Esophagus muscularis mucosa (tissue), 4 donors: ENCODE measurements at places on chromosomes 13 and 19.

DNA sequence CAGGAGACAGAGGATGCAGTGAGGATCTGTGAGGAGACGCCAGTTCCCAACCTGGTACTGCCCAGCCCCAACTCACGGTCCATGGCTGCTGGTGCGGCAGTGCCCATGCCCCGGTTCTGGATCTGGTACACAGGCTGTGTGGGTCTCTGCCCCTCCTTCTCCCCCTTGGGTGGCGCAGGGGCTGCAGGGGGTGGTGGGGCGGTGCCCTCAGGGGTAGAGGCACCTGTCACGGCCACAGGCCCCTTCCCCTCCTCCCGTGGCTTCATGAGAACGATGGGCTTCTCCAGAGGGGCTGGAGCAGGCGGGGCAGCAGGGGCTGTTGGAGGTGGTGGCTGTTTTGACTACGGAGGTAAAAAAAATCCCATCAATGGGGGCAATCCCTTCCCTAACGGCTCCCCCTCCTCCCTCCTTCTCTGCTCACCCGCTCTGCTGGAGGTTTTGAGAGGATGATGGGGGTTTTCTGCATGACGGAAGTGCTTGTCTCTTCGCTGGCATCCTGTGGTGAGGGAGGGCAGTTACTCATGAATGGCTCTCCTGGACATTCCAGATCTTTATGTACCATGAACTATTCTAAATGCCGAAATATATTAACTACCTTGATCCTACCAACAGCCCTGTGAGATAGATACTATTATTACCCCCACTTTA lies 7.1 kb downstream of the SMG9 start:
- DNase-seq, result no peak

GRCh38 chr13:101258071-101258470 lies 158.2 kb downstream of the NALCN start:
- no peak for DNase-seq

- no peak for DNase-seq
These were observed 515.8 kb downstream of the KLF12 start for GRCh38 chr13:73618275-73618865.

DNA sequence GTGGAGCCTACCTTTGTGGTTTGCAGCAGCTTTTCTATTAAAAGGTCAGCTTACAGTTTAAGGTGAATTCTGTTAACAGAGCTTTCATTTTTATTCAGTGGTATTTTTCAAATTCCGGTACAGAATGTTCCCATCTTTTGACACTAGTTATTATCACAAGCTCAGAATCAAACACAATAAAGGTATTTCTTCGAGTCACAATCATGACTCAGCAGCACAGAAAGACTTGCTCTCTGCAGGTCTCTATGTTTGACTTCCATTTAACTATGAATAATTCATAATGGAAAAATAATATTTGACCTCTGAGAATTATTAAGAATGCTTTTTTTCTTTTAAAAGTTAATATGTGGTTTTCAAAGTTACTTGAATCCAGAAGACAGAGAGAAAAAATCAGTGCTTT lies 28.2 kb downstream of the DACH1 start:
- no peak for DNase-seq

DNA sequence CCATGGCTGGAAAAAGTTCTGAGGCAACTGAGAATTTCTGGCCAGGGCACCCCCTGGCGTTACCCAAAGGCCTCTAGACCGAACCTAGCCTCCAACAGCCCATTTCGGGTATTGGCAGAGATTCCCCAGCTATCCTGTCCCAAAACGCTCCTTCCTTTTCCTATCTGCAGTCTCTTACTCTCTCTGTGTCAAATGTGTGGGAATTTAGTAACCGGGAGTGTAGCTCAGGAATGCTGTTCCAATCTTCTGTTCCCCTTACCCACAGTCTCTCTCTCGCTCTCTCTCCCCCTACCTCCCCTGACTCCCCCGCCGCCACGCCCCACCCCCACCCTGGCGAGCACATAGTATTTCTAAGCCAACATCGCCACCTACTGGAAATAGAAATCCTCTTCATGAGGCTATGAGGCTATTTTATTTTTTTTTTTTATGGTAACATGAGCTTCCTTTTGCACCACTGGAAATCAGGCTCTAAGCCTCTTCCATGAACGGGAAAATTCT lies 27.0 kb downstream of the OXGR1 start:
- DNase-seq, result no peak

- no peak for DNase-seq
These were observed 1223.7 kb downstream of the PCDH17 start for GRCh38 chr13:58855283-58855682.

DNA sequence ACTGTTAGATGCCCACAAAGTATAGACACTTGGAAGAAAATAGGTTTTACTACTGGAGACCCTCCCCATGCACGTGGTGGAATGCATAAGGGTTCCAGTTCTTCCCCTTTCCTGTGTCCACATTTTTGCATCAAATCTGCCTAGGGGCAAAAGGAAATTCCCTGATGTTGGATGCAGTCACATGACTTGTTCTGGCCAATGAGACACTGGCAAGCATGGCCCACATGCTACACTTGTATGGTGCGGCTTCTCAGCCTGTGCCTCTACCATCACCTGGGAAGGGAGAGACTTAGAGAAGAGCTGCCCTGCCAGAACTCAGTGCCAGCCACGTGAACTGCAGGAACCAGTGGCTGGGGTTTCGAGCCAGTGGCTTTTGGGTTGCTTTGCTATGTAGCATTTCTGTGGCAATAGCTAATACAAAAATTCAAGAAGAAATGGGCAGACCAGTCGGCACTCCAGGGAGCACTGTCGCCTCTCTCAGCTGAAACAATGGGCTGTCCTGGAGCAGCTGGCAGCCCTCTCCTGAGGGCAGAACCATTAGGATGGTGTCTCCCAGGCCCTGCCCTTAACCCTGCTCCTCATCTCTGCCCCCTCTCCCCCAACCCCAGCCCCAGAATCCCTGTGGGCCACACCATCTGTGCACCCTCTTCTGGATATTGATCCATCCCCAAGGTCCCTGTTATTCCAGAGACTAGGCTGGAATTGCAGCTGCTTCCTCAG lies 634.0 kb downstream of the UQCRFS1 start:
- DNase-seq, result no peak
